GM12864 (cell line): ENCODE measurements at places on chromosomes 3 and 15.

GRCh38 chr15:70276401-70276800 is 178.7 kb upstream of the TLE3 start:
- no peak for DNase-seq

GRCh38 chr15:46091860-46092450 is 457.1 kb downstream of the SQOR start:
- DNase-seq: no peak

- no peak for DNase-seq
These were observed 265.9 kb downstream of the TJP1 start for GRCh38 chr15:29556380-29556779.

DNA sequence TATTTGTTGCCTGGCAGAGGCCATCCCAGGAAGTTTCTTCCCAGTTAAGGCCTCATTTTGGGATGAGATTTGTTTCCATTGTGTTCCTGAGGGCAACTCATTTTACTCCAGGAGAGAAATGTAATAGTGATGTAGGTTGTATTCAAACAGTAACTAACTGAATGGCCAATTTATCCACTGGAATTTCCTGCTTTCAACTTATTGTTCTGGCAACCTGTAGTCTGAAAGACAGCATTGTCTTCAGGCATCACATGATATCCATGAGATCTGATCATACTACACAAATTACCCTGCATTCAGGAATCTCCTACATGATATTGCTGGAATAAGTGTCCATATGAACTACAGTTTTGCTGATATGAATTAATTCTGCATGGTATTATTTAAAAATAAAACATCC is 79.5 kb upstream of the FGF7 start:
- DNase-seq: no peak

DNA sequence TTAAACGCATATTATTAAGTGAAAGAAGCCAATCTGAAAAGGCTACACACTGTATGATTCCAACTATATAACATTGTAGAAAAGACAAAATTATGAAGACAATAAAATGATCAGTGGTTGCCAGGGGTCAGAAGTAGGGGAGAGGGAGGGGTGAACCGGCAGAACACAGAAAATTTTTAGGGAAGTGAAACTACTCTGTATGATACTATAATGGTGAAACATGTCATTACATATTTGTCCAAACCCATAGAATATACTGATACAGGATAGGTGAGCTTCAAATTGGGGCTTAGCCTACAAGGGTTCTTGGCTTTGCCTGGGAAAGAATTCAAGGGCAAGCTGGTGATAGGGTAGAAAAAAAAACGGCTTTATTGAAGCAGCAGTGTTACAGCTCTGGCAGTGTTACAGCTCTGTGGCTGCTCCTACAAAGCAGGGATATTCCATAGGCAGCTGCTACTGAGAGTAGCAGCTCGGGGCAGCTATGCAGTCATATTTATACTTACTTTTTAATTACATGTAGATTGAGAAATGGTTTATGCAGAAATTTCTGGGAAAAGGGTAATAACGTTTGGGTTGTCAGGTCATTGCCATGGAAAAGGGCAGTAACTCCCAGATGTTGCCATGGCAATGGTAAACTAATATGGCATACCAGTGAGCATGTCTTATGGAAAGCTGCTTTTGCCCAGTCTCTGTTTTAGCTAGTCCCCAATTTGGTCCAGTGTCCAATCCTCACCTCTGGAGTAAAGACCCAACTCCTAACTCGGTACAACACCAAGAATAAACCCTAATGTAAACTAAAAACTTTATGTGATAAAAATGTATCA is 125.1 kb upstream of the SLC25A36 start:
- peak; percentile 15 for DNase-seq

DNA sequence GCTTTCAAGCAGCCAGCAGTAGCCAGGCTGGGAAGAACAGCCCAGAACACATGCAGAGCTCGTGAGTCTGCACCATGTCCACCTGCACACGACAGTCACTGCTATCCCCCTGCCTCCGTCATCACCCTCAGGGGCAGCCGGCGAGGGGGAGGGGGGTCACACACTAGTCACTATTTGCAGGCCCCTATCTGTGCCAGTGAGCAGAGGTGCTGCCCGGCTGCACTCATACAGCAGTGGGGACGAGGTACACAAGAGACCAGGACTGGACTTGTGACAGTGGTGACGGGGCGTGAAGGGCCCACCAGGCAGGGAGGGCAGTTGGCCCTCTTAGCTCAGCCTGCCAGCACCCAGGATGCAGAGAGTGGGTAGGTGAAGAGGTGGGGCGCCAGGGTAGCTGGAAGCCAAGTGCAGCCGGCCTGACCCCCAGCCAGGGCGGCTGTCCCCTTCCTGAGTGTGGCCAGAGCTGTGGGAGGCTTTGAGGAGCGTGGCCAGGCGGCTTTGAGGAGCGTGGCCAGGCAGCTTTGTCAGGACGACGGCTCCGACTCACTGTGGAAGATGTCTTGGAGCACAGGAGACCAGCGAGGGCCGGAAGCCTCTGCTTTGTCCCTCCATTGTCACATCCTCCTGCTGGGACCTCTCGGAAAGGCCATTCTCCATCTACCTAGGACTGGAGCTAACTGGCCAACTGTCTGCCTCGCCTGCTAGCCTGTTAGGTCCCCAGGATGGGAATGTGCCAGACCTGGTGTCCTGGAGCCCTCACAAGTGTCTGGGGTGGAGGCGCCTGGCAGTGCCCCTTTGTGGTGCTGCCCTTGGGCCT is 52.1 kb upstream of the FGD5 start:
- no peak for DNase-seq

GRCh38 chr3:45646051-45646585 is 43.1 kb upstream of the SACM1L start:
- DNase-seq: no peak

- DNase-seq: no peak
These were observed 215.7 kb upstream of the TMC3 start for GRCh38 chr15:81589671-81590070.

DNA sequence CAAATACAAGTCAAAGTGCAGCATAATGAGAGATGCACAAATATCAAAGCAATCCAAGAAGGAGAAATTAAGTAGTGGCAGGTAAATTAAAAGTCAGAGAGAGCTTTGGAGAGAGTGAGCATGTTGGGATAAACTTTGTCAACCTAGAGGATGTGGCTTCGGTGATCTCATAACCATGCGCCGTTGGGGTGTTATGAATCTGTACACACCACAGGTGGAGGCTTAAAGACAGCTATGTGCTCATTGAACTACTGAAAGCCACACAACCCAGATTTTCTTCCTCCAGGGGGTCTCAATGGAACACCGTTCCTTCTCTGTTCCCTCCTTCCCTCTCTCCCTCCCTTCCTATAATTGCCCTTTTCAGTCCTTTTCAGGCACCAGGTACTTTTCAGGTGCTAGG is 52.0 kb downstream of the SUCNR1 start:
- no peak for DNase-seq

GRCh38 chr3:50237133-50237651 is 1.2 kb downstream of the GNAI2 start:
- no peak for DNase-seq

DNA sequence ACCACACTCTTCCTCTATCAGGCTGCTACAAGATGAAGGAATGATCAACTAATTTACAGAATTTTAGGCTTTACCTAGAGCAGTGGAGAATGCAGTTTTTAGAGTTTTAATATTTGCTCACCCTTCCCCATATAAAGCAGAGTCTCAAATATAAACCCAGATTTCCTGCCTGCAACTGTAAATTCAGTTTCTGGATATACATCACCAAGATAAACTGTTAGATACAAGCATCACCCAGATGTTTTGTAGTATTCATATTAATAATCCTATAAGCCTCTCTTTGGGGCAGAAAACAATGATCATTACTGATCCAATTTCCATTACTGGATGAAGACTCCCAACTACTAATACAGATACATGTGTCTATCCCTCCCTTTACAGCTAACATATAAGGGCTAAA is 205.9 kb downstream of the TNIK start:
- no peak for DNase-seq

DNA sequence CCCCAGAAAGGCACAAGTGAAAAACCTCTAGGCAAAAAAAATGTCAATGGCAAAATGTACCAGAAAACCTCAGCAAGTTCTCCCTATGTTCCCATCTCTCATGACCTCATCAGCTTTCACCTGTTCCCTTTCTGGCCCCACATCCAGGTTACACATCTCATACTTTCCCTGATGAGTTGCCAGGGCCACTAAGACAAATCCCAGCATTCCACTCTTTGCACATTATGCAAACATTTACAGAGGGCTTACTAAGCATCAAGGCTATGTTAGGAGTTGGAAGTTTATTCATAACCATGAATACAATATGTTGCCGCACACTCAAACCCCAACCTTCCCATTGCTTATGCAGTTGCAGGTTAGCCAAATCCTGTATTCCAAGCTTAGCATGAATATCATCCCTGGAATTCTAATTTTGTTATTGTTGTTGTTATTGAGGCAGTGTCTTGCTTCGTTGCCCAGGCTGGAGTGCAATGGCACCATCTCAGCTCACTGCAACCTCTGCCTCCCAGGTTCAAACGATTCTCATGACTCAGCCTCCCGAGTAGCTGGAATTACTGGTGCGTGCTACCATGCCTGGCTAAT is 129.3 kb upstream of the UBE2E2 start:
- no peak for DNase-seq

DNA sequence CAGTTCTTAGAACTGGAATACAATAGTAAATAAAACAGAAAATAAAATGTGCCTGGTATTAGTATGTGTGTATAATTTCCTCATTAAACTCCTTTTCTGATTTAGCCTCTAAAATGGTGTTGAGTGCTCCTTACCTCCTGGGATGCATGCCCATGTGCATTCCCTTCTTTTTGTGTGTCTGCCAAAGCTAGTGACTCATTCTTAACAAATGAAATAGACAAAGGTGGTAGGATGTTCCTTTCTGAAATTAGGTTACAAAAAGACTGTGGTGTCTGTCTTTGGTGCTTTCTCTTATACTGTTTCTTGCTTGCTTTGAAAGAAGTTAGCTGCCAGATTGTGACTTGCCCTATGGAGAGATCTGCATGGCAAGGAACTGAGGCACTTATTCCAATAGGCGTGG is 623.7 kb downstream of the GRM7 start:
- DNase-seq: no peak

DNA sequence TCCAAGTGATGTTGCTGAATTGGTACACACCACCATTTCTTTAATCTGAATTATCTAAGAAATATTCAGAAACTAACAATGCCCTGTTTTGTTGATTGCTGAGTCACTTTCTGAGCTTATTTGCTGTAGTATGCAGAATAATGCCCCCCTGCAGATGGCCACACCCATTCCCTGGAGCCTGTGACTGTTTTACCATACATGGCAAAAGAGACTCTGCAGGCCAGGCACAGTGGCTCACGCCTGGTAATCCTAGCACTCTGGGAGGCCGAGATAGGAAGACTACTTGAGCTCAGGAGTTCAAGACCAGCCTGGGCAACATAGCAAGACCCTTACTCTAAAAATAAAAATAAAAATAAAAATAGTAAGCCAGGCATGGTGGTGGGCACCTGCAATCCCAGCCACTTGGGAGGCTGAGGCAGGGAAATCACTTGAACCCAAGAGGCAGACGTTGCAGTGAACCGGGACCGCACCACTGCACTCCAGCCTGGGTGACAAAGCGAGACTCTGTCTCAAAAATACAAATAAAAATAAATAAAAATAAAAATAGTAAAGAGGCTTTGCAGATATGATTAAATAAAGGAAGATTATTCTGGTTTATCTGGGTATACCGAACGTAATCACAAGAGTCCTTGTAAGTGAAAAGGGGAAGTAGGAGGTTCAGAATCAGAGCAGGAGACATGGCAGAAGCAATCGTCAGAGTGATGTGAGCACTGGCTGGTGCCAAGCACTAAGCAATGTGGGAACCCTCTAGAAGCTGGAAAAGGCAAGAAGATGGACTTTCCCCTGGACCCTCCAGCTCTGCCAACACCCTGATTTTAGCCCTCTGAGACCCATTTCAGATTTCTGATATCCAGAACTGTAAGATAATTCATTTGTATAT is 19.0 kb downstream of the PCYT1A start:
- no peak for DNase-seq

- no peak for DNase-seq
These were observed 41.3 kb upstream of the PIK3CB start for GRCh38 chr3:138875754-138876664.

GRCh38 chr15:89098281-89098680 is 10.0 kb downstream of the ABHD2 start:
- DNase-seq: no peak

DNA sequence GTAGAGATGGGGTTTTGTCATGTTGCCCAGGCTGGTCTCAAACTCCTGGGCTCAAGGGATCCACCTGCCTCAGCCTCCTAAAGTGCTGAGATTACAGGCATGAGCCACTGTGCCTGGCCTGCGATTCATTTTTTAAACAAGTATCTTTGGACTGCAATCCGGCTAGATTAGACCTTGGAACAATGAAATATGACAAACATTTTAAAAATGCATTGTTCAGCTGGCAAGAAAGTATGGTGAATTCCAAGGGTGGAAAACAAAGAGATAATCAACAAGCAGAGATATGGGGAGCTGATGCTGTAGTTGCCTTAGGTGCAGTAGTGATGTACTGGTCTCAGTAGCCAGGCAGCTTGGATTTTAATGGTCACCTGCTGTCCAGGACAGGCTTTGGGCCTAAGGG is 95.8 kb upstream of the GOLGA8J start:
- DNase-seq: no peak

DNA sequence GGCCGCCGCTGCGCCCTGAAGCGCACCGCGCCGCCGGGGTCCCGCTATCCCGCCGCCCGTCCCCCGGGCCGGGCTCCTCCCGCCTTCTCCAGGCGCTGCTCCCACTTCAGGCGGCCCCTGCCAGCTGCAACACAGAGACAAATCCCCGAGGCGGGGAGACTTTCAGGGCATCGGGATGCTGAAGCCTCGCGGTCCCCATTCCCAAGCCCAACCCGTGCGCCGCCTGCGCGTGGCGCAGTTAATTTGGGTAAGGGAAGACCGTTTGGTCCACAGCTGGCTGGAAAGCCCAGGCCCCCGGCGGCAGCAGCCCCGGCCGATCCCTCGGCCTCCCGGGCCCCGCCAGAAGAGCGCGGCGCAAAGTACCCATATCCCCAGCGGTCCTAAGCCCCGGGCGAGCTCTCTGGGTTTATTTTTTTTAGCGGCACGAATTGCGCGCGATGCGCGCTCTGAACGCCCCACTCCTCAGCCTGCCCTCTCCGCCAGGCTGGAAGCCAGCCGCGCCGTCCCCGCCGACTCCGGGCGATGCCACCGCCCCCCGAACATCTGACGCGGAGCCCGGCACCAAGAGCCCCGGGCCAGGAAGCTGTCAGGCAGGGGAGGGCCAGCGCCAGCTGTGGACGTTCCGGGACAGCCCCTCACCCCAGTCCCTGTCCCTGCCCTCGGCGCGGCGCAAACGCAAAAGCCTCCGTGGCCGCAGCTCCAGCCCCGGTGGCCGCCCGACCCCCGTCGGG is 517 bp downstream of the FBN1 start:
- no peak for DNase-seq

- DNase-seq: no peak
These were observed 331.0 kb downstream of the CGGBP1 start for GRCh38 chr3:87727783-87728182.
